ENCODE measurements at places on chromosomes 2 and 18.

DNA sequence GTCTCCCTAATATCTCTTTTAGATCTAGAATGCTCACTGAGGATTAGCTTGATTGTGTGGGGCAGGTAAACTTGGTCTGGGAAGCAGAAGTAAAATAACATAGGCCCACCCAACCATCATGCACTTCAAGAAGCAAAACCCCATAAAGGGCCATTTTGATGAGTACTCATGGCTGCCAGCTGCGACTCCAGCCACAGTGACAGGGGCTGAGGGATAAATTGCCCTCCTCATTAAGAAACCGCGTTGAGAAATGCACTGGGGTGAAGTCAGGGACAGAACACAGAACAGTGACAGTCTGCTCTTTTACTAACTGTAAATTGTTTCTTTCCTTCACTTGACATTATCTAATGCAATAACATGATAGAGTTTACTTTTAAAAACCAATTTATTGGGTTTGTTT, 60.2 kb downstream of the RND3 start:
- DNase-seq: no peak

GRCh38 chr2:224284134-224284946, 117.6 kb downstream of the FAM124B start:
- DNase-seq: no peak

GRCh38 chr2:161796192-161796591, 172.0 kb downstream of the SLC4A10 start:
- DNase-seq: no peak

GRCh38 chr2:143282684-143283083, 153.5 kb downstream of the ARHGAP15 start:
- DNase-seq: no peak

GRCh38 chr2:215529271-215529670, 93.4 kb upstream of the FN1 start:
- DNase-seq: no peak

GRCh38 chr2:177192788-177193187, 19.8 kb upstream of the HNRNPA3 start:
- DNase-seq: no peak
